LNCaP clone FGC (cell line): ENCODE measurements at places on chromosomes 2 and 18.

- no peak for DNase-seq
Observed at GRCh38 chr2:177747384-177747783, 325.2 kb downstream of the PDE11A start.

DNA sequence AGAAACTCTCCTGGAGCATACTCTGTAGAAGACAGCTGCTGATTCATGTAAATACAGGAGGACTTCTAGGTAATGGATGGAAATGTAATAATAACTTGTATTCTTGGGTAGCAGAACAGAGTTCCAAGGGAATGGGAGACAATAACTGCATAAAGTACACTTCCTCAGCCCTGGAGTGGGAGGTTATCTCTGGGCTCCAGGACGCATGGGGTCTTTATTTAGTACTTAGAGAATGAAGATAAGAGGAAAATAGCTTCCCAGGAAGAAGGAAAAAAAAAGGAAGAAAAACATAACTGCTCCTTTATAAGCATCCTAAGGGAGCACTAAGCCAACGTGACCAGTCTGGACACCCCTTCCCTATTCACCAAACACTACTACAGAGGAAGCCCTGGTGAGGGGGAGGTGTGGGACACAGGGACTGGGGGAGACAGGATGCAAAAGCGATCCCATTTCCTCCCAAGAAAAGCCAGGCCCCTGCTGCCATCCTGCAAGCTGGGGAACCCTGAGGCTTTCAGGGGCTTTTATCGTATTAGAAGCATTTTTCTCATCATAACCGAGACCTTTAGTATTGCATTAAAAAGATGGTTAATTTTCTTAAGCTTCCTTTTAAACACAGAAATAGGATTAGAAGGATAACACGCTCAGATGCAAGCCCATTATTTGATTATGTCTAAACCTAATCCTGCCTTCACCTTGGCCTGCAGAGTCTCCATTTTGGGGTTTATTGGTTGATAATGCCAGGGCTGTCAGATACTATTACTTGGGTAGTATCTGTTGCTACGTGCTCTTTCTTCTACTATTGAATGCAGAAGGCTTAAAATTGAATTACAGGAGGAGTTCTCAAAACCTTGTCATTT is 78.5 kb downstream of the KLF7 start:
- DNase-seq = no peak

DNA sequence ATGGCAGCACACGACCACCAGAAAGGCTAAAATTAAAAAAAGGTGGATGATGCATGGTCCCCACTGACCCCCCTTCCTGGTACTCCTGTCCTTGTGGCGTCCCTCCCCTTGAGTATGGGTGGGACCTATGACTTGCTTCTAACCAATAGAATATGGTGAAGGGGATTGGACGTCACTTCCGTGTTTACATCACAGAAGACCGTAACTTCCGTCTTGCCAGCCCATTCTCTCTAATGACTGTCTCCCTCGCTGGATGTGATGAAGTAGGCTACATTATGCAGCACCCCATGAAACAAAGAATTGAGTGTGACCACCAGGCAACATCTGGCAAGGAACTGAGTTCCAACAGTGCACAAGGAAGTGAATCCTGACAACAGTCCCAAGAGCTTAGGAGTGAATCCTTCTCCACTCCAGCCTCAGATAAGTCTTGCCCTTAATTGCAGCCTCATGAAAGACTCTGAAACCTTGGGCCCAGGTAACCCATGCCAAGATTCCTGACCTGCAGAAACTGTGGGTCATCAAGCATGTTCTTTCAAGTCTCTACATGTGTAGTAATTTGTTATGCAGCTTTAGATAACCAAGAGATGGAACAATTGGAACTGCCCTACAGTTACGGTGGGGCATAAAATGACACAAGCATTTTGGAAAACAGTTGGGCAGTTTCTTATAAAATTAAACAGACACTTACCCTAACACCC is 80.1 kb upstream of the NPAS2 start:
- DNase-seq = no peak

DNA sequence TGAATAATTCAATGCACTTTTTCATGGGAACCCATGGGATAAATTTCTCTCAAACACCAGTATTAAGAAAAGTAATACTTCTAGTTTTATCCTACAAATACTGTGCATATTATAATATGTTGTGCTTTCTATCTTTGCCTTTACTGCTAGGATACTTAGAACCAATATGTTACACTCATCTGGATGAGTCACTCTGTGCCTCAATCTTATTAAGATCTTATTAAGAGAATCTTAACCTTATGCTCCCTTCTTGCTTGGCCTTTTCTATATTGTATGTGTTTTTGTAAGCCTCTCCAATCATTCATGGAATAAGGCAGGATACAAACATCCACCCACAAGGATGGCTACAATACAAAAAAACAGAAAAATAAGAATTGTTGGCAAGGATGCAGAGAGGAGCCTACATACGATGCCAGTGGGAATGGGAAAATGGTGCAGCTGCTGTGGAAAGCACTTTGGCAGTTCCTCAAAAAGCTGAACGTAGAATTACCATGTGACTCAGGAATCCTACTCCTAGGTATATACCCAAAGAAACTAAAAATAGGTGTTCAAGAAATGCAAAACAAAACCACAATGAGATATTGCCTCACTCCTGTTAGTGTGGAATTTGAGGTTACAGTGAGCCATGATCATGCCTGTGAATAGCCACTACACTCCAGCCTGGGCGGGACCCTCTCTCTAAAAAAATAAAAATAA is 10.7 kb upstream of the TWSG1 start:
- no peak for DNase-seq

- no peak for DNase-seq
Observed at GRCh38 chr2:241675885-241676284, 10.7 kb downstream of the DTYMK start.
